ENCODE measurements at places on chromosomes 1 and 21. TPM values are rescaled to one million over a fixed set of nuclear protein-coding genes. Genes with fewer than 3 reads are reported as not detected.

GRCh38 chr1:43366601-43367025 lies 1.2 kb downstream of the ELOVL1 start:
- no peak for DNase-seq

The TTC24 gene
- total RNA-seq = not detected

GRCh38 chr1:213491468-213491867 lies 440.4 kb downstream of the RPS6KC1 start:
- no peak for DNase-seq

The DNAI4 gene
- total RNA-seq = 42.3 TPM

- peak; percentile 38 for DNase-seq
Observed at GRCh38 chr1:56376188-56376984, 203.0 kb downstream of the PLPP3 start.

- DNase-seq = peak; percentile 64
Observed at GRCh38 chr1:197394831-197395608, 127.0 kb downstream of the CRB1 start.

DNA sequence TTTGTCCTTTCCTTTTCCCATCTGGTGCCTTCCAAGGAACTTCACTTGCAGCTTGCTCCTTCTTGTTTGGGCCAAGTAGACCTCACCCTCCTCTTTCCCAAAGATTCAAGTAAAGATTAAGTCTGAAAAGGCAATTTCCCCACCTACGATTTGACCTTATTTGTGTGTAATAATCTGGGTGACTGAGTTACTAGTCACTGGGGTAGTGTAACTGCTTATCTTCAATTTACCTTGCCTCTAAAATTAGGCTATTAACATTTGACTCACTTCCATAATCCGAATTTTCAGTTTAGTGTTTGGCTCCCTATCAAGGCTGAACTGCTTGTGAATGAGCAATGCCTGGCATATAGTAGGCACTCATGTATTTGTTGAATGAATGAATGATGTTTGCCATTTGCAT lies 59.6 kb downstream of the PLA2G4A start:
- no peak for DNase-seq

DNA sequence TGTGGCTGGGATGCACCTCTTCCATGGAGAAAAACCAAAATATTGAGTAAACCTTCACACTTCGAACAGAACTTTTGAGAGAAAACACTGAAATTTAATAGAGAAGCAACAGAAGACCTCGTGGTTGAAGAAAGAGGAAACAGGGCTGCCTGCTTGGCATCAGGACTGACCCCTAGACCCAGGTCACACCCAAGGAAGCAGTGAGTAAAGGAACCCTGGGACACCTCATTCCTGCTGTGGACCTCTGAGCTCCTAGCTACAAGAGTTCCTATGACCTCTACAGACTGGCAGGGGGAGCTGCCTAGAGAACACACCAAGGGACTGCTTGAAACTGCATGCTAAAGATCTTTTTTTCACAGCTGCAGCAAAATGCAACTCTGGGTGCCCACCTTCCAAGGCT lies 67.8 kb downstream of the FASLG start:
- DNase-seq = no peak

DNA sequence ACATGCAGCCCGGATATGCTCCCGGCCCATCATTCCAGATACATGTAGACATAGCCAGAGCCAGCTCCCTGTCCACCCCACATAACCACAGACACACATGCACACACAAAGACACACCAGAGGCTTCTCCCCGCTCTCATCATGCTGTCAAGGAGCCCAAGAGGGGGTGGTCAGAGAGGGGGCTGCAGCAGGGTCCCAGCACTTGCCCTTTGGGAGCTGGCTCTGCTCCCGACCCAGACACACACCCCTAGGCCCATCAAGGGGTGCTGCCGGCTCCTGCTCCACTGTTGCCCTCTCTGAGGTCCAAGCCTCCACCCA lies 2.6 kb downstream of the PTAFR start:
- no peak for DNase-seq

DNA sequence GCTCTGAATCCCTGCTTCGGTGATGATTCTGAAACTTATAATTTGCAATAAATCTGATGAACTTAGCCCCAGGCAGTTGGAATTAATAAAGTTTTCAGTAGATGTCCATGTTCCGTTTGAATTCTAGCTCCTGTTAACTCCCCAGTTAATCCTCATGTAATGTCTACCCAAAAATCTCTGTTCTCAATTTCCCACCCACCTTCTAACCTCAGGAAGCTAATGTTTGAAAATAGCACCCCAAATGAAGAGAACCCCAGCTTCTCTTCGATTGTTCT lies 3.6 kb downstream of the MYOG start:
- no peak for DNase-seq

The SERINC2 gene
- 38.6 TPM for total RNA-seq

Data from renal cortical epithelial cell (primary cell).